GM13977 (cell line): ENCODE measurements at places on chromosomes 11 and 22.

DNA sequence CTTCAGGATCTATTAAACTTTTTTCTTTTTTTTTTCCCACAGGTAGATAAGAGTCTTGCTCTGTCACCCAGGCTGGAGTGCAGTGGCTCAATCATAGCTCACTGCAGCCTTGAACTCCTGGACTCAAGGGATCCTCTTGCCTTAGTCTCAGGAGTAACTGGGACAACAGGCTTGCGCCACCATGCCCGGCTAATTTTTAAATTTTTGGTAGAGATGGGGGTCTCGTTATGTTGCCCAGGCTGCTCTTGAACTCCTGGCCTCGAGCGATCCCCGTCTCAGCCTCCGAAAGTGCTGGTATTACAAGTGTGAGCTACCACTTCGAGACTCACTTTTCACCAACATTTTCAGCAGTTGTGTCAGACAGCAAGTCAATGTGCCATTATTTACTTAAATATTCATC is 962 bp downstream of the SIRT3 start:
- DNase-seq: no peak

DNA sequence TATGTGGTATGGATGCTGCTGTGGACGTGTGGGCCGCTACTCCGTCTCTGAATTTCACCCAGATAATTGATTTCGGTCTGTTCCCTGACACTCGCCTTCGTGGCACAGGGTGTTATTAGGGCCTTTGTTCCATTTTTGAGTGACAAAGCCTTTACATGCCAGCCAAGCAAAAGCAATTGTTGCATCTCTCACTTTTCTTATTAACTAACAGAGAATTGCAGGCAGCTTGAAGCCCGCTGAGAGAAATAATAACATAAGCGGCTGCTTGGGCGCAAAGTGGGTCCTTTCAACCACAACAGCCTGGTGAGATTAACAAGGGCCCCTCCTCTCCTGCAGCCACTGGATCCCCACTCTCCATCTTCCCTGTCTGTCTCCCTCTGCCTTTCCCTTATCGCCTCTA is 449.4 kb downstream of the NTM start:
- no peak for DNase-seq

DNA sequence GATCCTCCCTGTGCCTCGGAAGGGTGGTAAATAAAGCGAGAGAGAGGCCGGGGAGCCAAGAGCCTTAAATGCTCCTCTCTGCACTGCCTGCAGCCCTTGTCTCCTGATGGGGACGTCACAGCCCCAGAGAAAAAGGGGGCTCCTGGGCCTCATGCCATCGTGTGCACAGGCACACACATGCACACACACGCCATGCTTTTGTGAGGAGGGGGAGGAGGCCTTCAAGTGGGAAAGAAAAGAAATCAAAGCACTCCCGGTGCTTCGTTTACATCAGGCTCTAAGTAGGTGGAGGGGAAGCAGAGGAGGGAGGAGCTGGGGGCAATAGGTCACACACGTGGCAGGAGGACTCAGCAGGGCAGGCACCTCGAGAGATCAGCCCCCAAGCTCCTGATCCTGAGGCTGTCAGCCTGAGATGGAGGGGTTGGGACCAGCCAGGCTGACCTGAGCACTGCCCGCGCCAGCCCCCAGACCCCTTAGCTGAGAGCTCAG is 68.2 kb upstream of the NECTIN1 start:
- DNase-seq: no peak

DNA sequence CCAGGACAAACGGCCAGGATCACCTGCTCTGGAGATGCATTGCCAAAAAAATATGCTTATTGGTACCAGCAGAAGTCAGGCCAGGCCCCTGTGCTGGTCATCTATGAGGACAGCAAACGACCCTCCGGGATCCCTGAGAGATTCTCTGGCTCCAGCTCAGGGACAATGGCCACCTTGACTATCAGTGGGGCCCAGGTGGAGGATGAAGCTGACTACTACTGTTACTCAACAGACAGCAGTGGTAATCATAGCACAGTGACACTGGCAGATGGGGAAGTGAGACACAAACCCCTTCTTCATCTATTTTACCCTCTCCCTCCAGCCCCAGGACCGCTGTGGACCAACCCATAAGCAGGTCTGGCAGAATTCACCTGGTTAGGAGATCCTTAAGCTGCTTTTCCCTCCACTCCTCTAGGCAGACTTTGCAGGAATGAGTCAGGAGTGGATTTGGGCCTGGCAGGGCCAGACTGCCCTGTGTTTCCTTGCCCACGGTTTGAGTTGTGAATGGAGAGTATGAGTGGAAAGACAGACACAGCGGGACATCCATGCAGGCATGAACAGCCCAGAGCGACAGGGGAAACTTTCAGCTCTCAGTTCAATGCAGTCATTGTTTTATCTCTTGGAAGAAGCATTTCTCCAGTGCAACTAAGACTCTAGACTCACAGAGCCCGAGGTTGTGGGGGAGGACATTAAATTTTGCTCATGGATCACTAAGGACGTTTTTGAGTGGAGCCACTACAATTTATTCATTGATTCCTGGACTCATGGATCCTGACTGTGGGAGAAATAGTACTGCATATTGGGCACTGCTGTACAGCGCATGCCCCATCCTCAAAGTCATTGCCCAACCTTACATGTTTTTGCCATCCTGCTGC is 75.3 kb upstream of the IGLL5 start:
- no peak for DNase-seq

GRCh38 chr11:86447763-86448480 is 73.2 kb downstream of the CCDC81 start:
- no peak for DNase-seq
